ENCODE measurements at places on chromosomes 7 and 10.

GRCh38 chr7:148461392-148462179 lies 129.0 kb upstream of the C7orf33 start:
- DNase-seq = no peak

DNA sequence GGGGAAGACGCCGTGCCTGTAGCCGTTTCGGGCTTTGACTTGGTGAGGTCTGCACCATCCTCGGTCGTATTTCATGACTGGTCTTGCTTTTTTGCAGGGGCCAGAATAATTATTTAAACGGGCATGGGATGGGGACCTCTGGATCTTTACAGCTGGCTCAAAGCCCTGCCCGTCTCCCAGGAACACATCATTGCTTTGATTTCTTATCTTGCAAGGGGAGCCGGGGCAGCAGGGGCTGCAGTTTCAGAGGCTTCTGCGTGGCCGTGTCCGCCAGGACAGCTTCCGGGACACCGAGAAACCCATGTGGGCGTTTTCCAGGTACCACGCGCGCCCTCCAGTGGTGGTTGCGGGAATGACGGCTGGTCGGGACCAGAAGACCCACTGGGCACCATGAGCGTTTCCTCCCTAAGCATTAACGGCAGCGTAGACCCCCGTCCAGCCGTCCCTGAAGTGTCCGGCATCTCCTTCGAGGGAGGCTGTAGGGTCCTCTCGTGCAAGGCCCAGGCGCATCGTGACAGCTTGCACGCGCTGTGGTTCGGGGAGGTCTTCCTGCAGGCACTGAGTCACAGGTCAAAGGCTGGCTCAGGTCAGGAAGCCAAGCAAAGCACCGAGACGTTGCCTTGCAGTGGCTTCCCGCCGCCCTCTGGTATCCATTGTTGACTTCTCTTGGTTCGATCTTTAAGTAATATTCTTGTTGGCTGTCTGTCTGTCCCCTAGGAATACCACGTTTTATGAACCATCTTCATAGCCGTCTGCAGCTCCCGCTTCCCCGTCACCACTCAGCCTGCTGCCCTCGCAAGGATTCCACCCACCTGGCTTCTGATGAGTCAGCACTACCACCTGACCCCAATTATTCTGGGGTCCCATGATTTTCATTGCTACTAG lies 16.2 kb upstream of the ZFAND2A start:
- DNase-seq = peak; percentile 71

GRCh38 chr7:105003275-105003674 lies 10.7 kb upstream of the KMT2E start:
- no peak for DNase-seq

DNA sequence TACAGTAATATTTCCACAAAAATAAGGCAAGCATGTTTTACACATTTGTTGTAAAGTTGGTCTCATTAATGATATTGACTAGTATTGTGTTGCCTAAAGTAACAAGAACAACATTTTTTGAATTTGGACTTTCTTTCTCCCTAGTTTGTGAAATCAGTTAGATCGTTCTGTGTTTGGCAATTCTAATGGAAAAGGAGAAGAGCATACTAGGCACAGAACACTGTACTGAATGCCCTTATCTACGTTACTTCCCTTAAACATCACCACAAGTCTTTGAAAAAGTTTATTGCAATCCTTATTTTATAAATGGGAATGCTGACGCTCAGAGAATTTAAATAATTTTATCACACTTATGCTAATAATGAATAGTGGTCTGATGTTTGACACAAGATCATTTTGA lies 372.2 kb downstream of the EXOC4 start:
- DNase-seq = no peak

DNA sequence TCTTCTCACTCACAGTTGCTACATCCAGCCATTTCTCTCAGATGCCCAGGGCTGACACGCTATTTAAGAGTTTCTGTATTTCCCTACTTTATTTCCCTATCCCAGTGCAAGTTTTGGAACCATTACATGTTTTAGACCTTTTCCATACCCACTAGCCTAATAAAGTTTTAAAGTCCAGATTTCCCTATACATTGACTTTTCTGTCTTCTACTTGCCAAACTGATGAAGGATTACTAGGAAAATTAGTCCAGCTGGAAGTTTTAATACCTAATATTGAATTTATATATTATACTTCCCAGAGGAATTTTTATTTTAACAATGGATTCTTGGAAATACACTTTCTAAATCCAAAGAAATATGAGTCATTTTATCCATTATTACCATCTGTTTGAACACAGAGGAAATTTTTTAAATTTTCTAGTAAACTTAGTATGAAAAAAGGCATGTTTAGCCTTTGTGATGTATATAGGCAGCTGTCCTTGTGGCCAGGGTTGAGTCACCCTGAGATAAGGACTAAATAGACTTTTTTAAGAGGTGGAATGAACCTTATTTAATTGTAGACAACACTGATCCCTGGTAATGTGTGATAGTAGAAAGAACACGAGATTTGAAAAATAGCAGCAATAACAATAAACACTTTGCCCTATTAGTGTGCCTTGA lies 205.0 kb downstream of the TFEC start:
- no peak for DNase-seq

- DNase-seq = no peak
Measured at GRCh38 chr10:6503171-6503570, 76.9 kb downstream of the PRKCQ start.

GRCh38 chr7:143230602-143231457 lies 9.0 kb downstream of the TAS2R40 start:
- DNase-seq = no peak

DNA sequence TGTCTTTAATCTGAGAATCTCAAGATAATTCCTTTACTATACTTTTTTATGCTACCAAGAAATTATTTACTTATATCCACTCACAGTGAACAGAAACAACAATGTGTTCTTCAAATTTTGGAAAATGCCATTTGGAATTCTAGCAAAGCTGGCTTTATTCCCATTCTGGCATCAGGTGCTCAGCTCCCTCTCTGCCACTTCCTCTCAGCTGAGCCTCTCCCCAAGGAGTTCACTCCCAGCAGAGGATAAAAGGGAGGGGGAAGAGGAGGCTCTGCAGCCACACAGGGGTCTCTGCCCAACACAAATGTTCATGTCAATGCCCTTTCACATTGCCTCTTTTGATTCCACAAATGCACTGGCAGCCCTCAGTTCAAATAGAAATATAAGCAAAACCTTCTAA lies 116.9 kb downstream of the CPEB3 start:
- no peak for DNase-seq

GRCh38 chr7:47627580-47628283 lies 45.8 kb upstream of the TNS3 start:
- no peak for DNase-seq

GRCh38 chr10:128069351-128070051 lies 56.7 kb downstream of the MKI67 start:
- DNase-seq = peak; percentile 80

GRCh38 chr7:128103498-128104107 lies 72.4 kb upstream of the LRRC4 start:
- DNase-seq = no peak

GRCh38 chr10:30355601-30356000 lies 6.5 kb upstream of the MTPAP start:
- no peak for DNase-seq

DNA sequence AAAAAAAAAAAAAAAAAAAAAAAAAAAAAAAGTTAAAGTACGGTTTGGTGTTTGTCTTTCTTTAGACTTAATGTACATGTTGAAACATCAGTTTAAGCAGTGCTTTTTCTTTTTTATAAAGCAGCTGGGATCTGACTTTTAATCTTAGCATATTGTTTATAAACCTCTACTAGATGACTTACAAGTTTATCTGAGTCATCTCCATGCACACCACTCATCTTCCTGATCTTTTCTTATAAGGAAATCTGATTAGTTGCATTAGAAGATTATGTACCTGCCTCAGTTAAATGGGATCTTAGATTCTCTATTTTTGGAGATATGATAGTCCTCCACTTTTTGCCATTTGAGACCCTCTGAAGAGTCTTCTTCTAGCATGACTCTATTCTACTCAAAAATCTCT lies 391.9 kb upstream of the LRGUK start:
- no peak for DNase-seq

- DNase-seq = no peak
Measured at GRCh38 chr7:139058943-139059342, 23.1 kb upstream of the ZC3HAV1L start.

- no peak for DNase-seq
Measured at GRCh38 chr7:74479066-74479781, 25.5 kb downstream of the GTF2IRD1 start.

GRCh38 chr7:137172105-137172590 lies 171.4 kb downstream of the PTN start:
- DNase-seq = no peak

DNA sequence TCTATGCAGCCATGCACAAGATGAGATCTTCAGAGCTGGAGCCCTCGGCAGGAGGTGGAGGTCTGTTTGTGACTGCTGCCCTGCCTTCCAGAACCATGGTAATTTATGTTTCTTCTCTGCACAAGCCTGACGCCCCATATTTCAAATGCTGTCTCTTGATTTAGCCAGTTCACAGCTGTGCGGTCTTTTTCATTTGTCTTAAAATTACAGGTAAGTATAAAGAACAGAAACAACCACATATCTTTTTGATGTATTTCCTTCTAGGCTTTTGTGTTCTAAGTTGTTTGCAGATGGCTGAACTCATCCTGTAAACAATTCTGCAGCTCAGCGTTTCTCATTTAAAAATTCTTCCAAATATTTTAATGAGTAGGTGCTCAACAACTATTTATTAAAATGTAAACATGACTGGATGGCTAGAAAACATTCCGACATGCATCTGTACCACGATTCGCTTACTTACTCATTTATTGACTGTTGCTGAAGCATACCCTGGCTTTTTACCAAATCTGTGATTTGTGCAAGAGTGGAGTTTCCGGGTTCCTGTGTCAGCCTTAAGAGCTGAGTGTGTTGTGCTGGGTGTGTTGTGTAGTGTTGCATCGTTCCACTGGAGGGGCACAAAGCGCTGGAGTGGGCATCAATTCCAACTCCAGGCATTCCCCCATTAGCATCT lies 58.9 kb downstream of the PIP4K2A start:
- no peak for DNase-seq

- DNase-seq = no peak
Measured at GRCh38 chr7:1514407-1514806, 10.2 kb upstream of the INTS1 start.

- no peak for DNase-seq
Measured at GRCh38 chr7:158279539-158280447, 307.8 kb downstream of the PTPRN2 start.

- no peak for DNase-seq
Measured at GRCh38 chr10:59333701-59334100, 28.6 kb downstream of the FAM13C start.

- no peak for DNase-seq
Measured at GRCh38 chr10:67841737-67842136, 3.7 kb upstream of the DNAJC12 start.

GRCh38 chr10:88115968-88116367 lies 252.5 kb downstream of the PTEN start:
- DNase-seq = no peak

DNA sequence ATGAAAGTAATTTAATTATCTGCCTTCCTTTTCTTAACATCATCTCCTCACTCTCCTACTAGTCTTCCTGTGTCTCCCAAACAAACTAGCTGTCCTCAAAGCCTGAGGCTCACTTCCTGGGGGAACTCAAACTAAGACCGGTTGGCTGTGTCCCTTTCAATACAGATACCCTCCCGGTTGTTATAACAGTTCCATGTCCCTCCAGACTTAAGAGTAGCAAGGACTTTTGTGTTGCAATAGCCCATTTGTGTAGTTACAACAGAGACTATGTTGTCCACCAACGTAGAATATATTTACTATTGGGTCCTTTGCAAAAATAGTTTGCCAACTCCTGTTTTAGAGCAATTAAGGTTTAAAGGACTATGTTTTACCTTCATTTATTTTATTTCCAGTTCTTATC lies 8.6 kb upstream of the TARP start:
- DNase-seq = no peak

GRCh38 chr10:115171392-115171960 lies 78.3 kb downstream of the ATRNL1 start:
- no peak for DNase-seq

DNA sequence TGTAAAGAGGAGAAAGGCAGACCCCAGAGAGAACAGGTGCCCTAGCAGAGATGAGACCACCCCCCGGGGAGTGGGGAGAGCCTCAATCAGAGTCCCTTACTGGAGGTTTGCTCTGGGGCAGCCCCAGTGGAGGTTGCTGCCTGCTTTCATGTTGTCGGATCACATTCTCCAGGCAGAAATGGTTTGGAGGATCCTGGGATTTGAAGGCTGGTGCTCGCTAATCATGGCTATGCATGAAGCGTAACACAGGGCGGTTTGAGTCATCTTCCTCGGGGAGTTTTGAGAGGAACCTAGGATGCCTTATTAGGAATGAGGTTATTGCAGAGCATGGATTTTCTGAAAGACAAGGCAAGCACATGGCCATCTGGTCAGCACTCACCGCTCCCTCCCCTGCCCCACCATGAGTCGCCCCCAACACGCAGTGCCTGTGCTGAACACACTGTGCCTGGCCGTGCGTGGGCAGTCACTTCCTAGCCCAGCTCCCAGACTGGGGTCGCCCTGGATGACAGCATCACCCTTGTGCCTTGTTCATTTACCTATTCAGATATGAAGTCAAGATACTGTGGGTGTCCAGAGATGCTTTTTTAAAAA lies 319.9 kb downstream of the DPP6 start:
- DNase-seq = no peak

- no peak for DNase-seq
Measured at GRCh38 chr10:20257422-20257821, 441.2 kb downstream of the PLXDC2 start.

GRCh38 chr7:71633551-71634008 lies 501.6 kb downstream of the GALNT17 start:
- DNase-seq = no peak

DNA sequence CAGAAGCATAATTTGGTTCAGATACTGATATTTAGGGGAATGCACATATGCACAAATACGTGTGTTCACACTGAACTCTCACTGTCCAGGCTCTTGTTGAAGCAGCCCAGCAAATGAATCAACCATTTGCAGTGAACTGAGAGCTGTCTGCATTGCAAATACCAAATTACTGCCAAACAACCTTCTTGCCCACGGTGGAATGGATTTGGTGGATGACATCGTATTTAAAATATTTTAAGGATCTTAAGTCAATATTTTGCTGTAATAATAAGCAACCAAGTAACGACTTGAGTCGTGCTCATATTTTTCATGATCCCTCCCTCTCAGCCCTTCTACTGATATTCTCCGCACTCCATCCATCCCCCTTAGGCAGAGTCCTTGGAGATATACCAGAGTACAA lies 107.9 kb upstream of the FEZF1 start:
- no peak for DNase-seq
